ENCODE measurements at places on chromosomes 12 and 14. TPM values are rescaled to one million over a fixed set of nuclear protein-coding genes. Genes with fewer than 3 reads are reported as not detected.

The ENDOU gene
- total RNA-seq: 0.29 TPM

The PIK3C2G gene
- total RNA-seq: not detected

The MRPL52 gene
- total RNA-seq: 64.3 TPM

The SLC8A3 gene
- total RNA-seq: under 0.01 TPM
